ENCODE measurements at places on chromosomes 2 and 18.

DNA sequence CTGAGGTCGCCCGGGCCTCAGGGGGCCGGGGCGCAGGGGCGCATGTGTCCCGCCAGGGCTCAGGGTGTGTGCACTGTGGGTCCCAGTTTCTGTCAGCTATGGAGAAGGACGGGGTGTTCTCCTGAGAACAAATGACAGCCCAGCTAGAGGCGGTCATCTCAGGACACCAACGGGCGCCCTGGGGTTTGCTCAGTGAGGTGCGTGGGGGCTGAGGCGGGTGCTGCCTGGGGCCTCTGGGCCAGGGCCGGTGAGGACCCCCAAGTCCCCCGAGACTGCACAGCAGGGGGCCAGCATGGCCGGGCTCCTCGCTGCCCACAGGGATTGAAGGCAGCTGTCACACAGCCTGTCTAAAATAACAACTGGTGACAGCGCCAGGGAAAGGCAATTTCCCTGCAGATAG is 808.8 kb upstream of the SOX11 start:
- no peak for DNase-seq

DNA sequence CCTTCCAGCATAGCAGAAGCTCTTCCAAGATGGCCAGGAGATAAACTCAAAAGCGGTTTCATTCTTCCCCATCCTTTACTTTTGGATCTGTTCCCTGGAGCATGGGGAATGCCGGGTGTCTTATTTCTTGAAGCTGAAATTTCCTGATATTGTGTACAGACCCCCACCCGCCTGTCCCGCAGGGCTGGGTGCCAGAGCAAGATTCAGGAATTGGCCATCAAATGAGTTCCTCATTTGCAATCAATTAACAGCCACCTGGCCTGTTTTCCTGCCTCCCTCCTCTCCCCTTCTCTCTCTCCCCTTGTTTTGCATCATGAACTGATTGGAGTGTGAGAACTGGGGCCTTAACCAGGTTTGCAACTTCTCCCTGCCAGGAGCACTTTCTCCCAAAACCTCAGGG is 202.1 kb downstream of the SH3RF3 start:
- DNase-seq = no peak

GRCh38 chr2:209985874-209986273 is 16.6 kb upstream of the RPE start:
- no peak for DNase-seq

DNA sequence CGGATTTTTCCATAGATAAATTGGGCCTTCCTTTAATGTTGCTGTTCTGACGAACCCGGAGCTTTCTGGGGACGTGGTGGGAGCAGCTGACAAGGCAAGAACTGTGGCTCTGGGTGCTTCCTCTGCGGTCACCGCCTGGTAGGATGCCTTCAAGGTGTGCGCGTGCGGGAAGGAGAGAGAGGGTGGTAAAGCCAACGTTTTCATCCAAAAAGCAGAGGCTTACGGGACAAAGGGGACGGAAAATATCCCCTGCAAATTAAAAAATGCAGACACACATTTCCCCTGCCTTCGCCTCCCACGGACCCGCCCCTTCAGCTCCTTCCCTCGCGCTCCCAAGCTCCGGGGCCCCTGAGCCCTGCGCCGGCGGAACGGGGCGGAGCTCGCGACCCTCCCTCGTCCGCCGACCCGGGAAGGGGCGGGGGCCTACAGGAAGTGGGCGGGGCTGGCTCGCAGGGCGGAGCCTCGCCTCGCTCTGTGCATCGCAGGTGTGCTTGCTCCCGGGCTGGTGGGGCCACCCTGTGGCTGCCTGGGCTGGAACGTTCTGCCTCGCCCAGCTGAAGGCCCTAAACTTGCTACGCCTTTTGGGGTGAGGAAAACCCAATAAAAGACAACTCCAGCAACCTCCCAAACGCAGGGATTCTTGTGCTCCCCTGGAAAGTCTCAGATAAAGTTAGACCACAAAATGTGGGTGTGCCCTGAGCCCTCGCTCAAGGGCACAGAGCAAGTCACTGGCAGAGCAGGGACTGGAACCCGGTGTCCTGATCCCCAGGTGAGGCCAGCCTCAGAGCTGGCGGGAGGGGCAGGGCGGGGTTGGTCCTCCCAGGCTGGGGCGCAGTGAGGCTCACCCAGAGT is 25.4 kb upstream of the SLC66A3 start:
- DNase-seq = peak; percentile 72
